Activated naive CD4-positive, alpha-beta T cell treated with anti-CD3 and anti-CD28 coated beads for 36 hours (primary cell): ENCODE measurements at places on chromosomes 13 and 19.

DNA sequence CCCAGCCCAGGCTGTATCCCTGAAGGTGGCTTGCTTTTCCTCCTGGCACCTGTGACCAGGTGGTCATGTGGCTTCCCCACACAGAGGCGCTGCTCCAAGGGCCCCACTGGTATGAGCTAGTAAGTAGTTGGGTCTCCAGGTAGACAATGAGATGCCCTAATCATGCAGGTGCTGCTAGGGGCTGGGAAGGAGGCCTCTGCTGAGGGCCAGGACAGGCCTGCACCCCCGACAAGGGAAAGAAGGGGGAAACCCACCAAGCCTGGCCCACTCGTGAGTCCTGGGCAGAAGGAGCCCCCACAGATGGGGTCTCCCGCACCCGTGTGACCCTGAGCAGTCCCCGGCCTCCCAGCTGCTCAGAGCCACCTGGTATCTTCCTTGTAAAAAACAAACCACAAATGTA is 13.2 kb downstream of the PEX11G start:
- DNase-seq = no peak

DNA sequence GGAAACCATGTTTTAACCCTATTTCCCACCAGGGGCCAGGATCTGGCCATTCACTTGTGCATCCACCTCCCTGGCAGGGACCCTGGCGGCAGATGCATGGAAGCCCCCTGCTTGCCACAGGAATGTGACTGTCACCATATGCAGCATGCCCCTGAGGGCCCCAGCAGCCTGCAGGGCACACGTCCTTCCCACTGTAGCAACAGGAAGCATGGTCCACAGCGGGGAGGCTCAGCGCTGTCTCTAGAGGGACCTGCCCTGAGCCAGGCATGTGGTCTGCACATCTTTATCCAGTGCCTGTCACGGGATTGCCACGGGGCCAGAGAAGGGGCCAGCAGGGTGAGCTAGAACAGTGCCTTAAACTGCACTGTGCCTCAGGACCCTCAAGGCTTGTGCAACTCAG is 34.9 kb upstream of the MCF2L start:
- DNase-seq = no peak

GRCh38 chr13:32162395-32163005 is 130.9 kb downstream of the FRY start:
- DNase-seq = no peak

GRCh38 chr19:48780631-48781391 is 25.5 kb downstream of the FGF21 start:
- no peak for DNase-seq

- DNase-seq = no peak
Observed at GRCh38 chr19:39142630-39143029, 17.0 kb downstream of the PAK4 start.

- DNase-seq = peak; percentile 3
Observed at GRCh38 chr19:58570770-58571574, 2.2 kb downstream of the MZF1 start.

DNA sequence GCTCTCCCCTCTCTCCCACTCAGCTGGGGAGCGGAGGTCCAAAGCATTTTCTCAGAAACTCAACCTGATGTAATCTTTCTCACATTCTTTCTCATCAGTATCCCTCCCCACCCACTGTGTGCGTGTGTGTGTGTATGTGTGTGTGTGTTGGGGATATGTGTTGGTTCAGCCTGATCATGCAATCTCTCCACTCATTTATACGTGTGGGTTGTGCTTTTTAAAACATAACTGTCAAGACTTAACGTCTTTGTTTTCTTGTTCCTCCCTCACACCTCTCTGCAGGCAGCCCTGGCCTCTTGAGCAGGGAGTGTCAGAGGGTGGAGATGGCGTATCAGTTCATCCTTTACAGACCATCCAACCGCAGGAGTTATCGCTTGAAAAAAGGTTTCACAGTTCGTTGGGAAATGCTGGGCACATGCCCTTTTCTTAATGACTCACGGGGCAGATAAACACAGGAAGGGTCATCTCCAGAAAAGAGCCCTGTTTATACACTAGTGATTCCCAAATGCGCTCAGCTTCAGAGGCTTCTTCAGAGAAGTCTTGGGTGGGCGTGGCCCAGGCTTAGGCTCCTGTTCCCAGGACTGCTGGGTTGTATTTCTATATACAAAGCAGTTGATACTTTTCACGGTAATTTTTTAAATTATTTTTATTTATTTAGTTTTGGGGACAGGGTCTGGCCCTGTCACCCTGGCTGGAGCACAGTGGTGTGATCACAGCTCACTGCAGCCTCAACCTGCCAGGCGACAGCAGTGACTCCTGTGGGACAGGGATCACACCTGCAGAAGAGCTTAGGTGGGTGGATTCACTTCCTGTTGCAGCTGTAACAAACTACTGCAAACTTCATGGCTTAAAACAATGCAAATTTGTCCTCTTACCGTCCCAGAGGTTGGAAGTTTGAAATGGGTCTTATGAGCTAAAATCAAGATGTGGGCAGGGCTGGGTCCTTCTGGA is 60.3 kb downstream of the CCDC70 start:
- DNase-seq = no peak

DNA sequence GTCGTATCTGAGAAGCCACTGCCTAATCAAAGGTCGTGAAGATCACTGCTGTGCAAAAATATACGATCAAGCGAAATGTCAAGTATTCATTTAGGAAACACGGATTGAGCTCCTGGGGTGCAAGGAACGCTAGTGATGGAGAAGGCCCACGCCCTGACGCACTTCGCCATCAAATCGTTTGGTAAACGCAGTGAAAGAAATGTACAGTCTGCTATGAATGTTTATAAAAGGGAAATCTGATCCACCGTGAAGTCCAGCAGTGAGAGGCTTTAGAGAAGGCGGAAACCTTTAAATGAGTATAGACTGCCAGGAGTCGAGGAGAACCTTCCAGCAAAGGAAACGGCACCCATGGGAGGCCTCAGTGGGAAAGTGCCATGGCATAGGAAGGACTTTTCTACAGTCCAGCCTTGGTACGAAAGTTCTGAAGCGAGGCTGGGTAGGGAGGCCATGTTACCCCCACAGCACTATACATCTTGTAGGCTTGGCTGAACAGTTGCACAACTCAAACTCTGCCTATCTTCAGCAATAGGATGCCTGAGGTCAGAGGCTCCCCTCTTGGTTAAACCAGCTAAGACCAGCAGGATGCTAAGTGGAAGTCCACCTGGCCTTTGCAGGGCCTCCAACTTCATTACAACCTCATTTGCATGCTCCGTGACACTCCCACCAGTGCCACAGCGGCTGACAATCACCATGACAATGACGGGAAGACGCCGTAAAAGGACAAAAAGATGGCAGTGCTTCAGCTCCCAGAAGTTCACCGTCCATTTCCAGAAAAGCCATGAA is 20.4 kb downstream of the PCID2 start:
- no peak for DNase-seq

GRCh38 chr19:18158467-18158866 is 5.5 kb downstream of the PIK3R2 start:
- no peak for DNase-seq

GRCh38 chr13:98476106-98476505 is 100.8 kb downstream of the STK24 start:
- DNase-seq = peak; percentile 62

DNA sequence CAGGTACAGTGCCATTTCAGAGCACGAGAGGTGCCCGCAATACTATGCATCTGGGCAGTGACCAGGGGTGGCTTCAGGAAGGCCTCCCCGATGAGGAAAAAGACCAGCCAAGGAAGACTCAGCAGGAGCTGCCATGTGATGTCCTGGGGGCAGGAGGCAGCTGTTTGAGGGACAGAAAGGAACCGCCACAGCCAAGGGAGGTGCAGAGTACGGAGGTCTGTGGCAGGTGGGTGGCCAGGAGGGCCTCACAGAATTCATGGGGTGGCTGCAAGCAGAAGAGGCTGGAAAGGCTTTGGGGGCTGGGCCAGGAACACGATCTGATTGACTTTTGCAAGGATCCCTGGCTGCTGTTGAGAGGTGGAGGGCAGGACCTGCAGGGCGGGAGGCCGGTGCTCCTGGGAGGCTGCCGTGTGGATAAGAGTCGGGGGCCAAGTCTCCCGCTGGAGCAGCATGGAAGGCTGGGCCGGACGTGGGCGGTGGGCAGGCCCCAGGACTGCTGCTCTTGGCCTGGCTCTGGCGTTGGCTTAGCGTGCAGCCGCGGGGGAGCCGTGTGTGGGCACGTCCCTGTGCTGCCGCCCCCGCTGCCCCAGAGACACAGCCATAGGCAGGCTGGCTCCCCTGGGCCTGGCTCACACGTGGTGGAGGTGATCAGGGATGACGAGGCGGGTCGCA is 29.1 kb downstream of the CEBPA start:
- DNase-seq = no peak

DNA sequence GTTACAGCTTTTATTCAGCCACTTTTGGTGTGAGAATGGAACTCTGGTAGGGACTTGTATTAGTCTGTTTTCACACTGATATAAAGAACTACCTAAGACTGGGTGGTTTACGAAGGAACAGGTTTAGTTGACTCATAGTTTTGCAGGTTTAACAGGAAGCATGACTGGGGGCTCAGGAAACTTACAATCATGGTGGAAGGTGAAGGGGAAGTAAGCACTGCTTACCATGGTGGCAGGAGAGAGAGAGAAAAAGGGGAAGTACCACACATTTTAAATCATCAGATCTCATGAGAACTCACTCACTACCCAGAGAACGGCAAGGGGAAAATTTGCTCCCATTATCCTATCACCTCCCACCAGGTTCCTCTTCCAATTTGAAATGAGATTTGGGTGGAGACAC is 942.2 kb downstream of the PCDH17 start:
- DNase-seq = no peak

GRCh38 chr13:44147233-44147632 is 226.4 kb upstream of the SERP2 start:
- no peak for DNase-seq

- DNase-seq = no peak
Observed at GRCh38 chr19:56875717-56876116, 35.2 kb upstream of the PEG3 start.

GRCh38 chr19:19438366-19439175 is 33.1 kb downstream of the GATAD2A start:
- DNase-seq = no peak

DNA sequence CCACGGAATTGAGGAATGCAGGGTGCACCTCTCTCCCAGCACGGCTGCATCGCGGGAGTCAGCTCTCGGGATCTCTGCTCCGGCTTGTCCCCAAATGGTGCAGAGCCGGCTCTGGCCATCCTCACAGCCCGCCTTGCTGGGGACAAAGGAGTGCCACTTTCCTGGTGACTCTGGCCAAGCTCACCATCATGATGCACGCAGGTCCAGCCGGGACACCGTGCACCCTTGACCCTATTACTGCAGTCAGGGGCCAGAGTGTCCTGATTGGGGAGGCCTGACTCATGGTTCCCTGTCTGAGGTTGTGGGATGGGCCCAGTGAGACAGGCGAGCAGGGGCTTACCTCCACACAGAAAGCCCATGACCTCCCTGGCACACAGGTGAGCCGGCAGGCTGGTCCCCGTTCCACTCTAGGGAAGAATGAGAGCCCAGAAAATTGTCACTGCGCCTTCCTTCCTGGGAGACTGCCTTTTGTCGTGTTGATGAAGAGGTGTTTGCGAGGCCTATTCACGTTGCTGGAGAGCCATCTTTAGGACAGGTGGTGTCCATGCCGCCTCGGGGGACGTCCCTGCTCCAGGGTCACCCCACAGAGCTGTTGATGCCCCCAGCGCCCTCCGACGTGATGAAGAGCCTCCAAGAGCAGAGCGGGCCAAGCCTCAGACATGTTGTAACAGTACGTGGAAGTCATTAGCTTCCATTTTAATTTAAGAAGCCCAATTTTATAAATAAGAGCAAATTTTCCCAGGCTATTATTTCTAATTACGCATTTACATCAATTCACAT is 18.5 kb upstream of the VSTM2B start:
- no peak for DNase-seq

GRCh38 chr19:3216874-3217273 is 7.6 kb upstream of the CELF5 start:
- no peak for DNase-seq

GRCh38 chr19:41769608-41770007 is 14.3 kb downstream of the CEACAM6 start:
- DNase-seq = no peak

- peak; percentile 22 for DNase-seq
Observed at GRCh38 chr13:94710881-94711560, 1.3 kb downstream of the SOX21 start.

DNA sequence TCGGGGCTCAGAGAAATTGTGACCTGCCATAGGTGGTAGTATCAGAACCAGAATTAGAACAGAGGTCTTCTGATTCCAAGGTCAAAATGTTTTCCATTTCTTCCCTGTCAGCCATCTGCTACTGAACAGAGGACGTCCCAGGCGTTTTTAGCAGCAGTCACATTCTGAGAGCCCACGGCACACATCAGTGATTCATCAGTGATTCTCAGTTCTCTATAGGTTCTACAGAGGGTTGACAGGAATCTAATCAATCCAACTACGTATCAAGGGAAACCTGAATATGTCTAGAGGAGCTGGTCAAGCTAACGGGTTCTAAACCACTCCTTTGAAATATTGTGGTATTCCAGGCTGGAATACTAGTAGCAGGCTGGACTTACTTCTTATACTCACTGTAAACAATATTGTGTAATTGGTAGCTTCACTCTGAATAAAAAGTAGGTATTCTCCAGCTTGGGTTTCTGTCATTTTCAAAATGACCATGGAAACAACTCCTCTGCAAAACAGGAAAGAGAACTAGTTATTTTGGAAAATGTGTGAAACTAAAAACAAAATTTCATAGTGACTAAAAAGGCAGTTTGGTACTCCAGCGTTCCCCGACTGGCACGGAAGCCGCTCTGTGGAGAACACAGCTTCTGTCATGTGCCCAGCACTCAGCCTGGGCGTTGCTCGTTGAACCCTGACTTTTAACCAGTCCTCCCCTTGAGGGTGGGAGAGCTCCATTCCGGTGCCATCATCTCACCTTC is 43.2 kb downstream of the FLT3 start:
- no peak for DNase-seq

GRCh38 chr19:15337202-15337601 is 4.9 kb upstream of the BRD4 start:
- no peak for DNase-seq

GRCh38 chr13:93140912-93141311 is 85.7 kb upstream of the GPC6 start:
- no peak for DNase-seq

- no peak for DNase-seq
Observed at GRCh38 chr19:5406816-5407215, 48.4 kb upstream of the ZNRF4 start.
